PC-3 (cell line): ENCODE measurements at places on chromosomes 7 and 10. TPM values are rescaled to one million over a fixed set of nuclear protein-coding genes. Genes with fewer than 3 reads are reported as not detected.

DNA sequence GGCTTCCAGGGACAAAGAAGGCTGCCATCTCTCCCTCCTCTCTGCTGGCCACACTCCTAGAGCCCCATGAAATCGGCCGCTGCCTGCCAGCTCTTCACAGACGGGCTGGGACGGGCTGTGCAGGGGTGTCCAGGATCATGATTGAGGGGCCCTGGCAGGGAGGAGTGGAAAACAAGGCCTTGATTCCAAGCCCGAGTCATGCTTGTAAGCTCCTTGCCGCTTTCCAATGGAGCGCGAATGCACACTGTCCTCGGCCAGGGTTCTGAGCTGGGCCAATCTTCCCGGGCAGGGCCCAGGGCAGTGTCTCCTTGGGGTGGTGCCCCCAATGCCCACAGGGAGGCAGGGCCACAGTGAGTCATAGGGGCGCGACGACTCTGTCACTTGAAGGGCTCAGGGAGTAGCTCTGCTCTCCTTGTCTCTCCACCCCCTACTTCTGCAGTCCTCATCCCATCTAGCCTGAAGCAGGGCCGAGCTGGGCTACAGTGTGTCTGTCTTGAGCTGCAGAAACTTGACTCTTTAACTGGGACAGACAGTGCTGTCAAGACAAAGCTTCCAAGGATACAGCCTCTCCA is 186.2 kb upstream of the SVIL start:
- no peak for DNase-seq

GRCh38 chr10:18980089-18980629 is 68.4 kb upstream of the MALRD1 start:
- no peak for DNase-seq

- no peak for DNase-seq
These were observed 15.7 kb downstream of the HPS1 start for GRCh38 chr10:98431016-98431415.

- no peak for DNase-seq
These were observed 142.5 kb downstream of the SRPK2 start for GRCh38 chr7:105246256-105246655.

Gene CPA2
- not detected in 2 replicates for total RNA-seq

GRCh38 chr7:29243910-29244655 is 49.5 kb downstream of the CHN2 start:
- no peak for DNase-seq

DNA sequence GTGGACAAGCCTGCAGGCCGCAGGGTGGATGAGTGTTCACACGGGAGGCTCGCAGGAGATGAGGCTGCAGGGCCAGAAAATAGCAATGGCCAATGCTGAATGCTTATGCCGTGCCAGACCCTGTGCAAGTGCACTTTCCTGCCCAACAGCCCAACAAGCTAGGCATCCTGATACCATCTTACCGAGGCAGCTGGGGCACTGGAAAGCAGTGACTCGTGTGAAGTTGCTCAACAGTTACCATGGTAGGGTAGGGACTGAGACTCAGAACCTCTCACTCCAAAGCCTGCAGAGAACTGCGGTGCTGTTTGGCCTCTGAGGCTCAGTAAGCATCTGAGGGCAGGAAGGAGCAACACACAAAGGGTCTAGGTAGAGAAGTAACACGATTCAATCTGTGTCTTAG is 43.7 kb downstream of the JAZF1 start:
- DNase-seq: no peak

DNA sequence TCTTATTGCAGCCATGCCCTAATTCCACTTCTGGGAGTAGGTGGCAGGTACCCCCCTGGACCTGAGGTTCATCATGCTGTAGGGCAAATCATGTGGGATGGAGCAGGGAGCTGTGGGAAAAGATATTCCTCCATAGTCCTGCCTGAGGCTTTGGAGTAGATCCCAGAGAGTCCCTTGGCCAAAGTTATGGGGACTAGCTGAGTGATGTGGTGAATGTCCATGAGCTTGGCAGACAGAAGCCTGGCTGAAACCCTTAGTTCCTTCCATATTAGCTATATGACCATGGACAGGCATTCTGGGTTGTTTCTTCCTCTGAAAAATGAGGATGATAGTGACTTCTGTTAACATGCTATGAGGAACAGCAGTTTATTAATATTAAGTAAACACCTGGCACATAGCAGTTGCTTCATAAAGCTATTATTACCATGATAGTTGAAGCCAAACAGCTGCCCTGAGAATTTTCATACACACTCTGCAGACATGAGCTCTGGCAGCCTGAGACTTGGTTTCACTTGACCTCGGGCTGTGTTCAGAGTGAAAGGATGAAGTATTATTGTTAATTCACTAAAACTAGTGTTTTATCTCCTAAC is 15.0 kb upstream of the IMPDH1 start:
- no peak for DNase-seq

DNA sequence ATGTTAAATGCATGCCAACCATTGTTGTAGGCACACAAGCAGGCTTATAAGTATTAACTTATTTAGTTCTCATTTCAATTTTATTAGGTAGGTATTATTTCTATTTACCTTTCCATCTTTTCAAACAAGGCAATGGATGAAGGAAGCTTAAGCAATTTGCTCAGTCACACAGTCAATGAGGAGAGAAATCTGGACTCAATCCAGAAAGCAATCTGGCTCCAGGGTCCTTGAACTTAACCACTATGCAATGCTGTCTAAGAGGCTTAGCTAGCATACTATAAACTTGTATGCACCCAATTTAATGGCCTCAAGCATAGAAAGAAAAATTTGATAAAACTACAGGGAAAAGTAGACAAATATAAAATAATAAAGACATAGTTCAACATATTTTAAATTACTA is 88.6 kb downstream of the VWDE start:
- no peak for DNase-seq
